Activated T-cell treated with anti-CD3 and anti-CD28 coated beads for 48 hours (primary cell): ENCODE measurements at places on chromosomes 3 and 15.
A peak's percentile ranks its signal among the peaks of the same experiment; 100 is the strongest.

DNA sequence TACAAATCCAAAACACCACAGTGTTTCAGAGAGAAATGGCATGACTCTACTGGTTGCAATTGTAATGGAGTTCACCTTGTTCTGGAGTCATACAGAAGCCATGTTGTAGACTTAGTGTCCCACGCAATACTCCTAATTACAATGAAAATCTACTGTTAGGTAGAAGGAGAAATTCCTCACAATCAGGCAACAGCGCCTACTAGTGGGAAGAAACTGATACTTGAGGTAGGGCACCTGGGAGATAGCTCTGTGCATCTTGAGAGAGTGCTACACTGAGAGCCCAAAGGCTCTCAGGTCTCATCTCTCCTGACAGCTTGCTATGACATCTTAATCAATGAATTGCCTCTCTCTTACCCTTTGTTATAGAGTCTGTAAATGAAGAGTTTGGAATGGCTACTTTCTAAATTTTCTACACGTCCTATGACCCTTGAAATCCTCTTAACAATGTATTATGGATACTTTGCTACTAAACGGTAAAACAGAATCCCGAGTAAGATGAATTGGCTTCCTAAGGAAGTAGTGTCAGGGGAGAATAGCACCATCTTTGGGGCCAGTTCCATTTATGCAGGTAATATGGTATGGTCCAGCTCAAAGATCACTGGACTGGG, 422.7 kb upstream of the TPRG1 start:
- peak; percentile 29 for DNase-seq

DNA sequence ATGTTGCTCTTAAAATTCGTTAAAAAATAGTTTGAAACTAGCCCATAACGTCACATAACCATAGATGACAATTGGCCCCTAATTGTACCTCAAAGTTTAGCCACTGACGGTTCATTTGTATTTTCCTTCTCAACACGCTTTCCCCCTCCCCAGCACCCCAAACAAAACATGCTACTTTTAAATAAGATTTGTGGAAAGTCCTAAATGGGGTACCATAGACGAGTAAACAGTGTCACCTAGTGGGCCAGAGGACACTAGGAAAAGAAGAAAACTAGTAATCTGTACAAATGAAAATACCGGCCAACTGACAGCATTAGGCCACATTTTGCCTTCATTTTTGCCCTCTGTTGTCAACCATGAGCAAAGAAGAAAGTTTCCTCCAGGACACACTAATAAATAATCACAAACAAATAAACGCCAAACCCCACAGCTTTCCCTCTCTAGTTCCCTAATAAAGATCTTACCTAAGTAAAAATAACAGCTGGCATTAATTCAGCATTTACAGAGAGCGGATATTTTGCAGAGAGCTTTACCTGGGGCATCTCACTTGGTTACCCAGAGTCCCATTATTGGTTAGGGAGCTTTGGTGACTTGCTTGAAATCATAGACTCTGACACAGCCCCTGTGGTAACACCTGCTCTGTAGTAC, 175.1 kb upstream of the ATP11B start:
- no peak for DNase-seq

GRCh38 chr3:81758275-81758674, 3.2 kb downstream of the GBE1 start:
- DNase-seq = no peak

GRCh38 chr3:183252973-183253527, at the start of gene B3GNT5:
B3GNT5 (plus strand) TSS chr3:183253253; CDS start chr3:183269799, 16,546 bp downstream.
- peak; percentile 44 for DNase-seq

DNA sequence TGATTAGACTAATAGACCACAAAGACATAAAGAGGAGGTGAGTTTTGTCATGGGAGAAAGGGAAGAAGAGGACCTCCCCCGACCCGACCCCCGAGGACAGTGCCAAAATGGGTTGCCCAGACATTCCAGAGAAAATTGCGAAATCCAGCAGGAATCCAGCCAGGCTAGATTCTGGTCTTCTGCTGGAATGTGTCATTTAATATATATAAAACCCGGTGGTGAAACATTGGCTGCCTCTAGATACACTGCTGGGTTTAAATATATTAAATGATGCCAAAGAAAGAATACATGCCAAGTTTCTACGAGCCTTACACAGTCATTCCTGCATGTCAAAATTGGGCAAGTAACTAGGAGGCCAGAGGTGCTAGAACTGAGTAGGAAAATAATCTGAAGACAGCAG, 45.3 kb upstream of the SPESP1 start:
- DNase-seq = no peak

GRCh38 chr3:72698154-72698917, 149.9 kb downstream of the SHQ1 start:
- no peak for DNase-seq

DNA sequence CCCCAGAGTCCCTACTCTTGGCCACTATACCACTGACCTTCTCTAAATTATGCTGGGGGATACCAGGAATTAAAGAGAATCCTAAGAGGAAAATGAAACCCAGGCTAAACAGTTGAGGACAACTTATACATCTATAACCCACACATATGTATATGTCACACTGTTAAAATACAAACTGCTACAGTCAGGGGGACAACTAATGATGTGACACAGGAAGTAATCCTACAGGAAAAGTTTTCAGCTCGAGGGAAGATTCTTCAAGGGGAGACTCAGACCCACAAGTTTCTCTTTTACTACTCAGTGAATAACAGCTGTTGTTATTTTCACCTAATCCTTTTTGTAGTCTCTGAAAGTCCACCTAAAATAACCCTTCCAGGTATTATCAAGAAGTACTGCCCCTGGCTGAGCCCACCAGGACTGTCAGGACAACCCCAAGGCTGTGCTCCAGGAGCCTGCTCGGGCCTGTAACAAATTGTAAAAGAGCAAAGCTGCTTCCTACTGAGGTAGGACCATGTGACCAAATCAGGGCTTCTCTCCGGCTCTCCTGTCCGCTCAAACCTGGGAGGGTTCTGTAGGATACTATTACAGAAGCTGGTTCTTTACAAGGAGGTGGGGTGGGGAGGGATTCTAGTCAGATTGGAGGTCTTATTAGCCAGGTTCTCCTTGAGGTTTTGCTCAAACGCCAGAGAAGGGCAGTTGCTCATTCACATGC, 91.6 kb downstream of the SRGAP3 start:
- no peak for DNase-seq

- DNase-seq = no peak
Measured at GRCh38 chr3:187987187-187987586, 166.8 kb upstream of the LPP start.

GRCh38 chr3:158649791-158650190, 5.5 kb downstream of the GFM1 start:
- DNase-seq = no peak

DNA sequence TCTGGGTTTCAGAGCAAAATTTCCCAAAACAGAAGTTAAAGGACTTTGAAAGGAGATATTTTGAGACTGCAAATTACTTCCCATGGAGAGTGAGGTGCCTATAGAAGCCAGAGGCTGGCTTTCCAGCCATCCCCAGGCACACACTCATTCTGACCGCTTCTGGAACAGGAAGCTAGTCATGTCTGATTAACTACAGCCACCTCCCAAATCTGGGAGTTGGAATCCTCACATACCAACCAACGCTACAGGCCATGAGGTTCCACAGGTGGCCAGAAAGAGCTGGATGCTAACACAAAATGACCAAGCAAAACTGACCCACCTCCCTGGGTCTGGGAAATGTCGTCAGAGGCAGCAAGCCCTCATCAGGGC, 87.2 kb downstream of the SNRK start:
- DNase-seq = no peak

- DNase-seq = no peak
Measured at GRCh38 chr15:66646799-66647198, 55.2 kb upstream of the SMAD6 start.

DNA sequence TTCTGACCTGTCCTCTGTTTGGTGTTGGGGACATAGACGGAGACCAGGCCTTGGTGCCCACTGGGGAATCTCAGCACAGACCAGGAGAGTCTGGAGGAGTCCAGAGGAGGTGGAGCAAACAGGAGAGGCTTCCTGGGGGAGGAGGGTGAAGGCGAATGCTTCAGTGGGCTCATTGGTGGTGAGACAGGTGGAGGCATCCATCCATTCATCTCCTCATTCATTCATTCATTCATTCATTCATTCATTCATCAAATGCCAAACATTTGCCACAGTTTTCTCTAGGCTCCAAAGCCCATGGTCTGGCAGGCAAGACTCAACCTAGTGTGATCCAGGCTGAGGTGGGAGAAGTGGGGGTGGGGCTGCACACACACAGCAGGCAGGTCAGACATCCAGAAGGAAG, 7.9 kb upstream of the LINGO1 start:
- DNase-seq = no peak

DNA sequence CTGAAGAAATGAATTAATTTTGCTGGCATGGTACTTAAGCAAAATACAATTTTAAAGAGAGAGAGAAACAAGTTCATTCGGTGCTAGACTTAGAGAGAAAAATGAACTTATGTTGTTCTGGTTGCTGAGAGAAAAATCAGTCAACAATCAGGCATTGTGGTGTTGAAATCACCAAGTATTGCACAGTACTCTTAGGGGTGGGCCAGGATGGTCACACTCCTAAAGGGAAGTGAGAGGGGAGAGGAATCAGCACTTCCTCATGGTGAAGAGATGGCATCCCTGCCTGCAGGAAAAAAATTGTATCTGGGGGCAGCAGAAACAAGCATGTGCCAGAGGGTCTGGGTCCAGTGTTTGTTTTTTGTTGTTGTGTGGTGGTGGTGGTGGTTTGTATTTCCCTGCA, 7.0 kb upstream of the DMXL2 start:
- DNase-seq = no peak

GRCh38 chr3:47378869-47379268, 2.0 kb upstream of the PTPN23 start:
- no peak for DNase-seq

- no peak for DNase-seq
Measured at GRCh38 chr15:62802612-62803011, 239.9 kb upstream of the TPM1 start.

- DNase-seq = no peak
Measured at GRCh38 chr15:83435202-83435601, 11.9 kb upstream of the SH3GL3 start.

GRCh38 chr3:18880691-18881090, 267.6 kb upstream of the KCNH8 start:
- no peak for DNase-seq

GRCh38 chr3:40524222-40524567, 565 bp upstream of the ZNF621 start:
- no peak for DNase-seq

DNA sequence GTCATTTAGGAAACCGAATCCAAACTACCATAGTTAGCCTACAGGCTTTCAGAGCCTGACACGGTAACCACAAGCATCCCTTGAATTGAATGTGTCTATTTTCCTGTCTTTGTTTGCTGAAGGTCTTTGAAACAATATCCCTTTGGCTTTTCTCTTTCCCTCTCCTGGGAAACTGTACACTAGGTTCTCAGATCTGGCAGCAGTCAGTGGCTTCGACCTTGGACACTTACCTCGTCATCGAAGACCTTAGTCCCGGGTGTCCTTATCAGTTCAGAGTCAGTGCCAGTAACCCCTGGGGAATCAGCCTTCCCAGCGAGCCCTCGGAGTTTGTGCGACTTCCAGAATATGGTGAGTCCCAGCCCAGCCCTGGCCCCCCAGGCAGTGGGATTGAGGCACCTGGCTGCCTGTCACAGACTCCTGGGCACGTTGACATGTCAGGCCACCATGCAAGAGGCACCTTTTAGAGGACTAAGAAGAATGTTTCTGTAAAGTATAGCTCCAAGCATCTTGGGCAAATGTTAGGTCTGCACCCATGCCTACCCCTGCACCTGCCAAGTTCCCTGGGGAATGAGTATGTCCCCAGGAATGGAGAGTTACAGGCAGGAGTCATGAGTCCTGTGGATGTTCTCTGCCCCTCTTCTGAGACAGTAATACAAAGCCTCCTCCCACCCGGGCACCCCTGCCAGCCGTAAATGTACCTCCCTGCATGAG, 30.4 kb upstream of the UMPS start:
- DNase-seq = no peak

- no peak for DNase-seq
Measured at GRCh38 chr3:71392251-71392650, 191.3 kb downstream of the FOXP1 start.

DNA sequence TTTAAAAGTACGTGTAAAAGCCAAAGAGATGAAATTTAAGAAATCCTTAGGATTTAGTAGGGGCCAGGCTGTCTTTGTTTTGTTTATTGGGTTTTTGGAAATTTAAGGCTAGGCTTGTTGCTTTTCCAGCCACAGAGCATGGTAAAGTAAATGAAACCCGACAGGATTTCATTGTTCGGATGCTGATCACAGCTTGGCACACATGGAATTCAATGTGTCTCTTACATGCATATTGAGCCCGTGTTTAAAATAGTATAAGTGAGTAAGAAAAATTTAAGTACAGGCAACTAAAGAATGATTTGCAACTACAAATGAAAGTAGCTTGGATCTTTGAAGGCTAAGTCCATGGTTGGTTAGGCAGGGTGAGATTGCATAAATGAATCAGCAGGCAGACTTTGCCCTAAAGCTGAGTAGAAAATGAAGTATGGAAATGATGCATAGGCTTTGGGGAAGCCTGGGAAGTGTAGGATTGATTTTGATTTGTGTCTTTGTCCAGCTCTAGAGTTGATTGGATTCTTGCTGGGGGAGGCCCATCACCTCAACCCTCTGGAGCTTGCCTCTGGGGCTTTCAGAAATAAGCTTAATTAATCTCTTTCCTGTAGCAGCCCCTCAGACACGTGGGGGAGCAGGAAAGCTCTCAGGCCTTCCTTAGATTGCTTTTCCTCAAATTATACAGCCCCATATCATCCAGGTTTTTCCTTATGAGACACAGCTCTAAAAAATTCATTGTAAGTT, 68.2 kb upstream of the ADAMTSL3 start:
- DNase-seq = no peak

DNA sequence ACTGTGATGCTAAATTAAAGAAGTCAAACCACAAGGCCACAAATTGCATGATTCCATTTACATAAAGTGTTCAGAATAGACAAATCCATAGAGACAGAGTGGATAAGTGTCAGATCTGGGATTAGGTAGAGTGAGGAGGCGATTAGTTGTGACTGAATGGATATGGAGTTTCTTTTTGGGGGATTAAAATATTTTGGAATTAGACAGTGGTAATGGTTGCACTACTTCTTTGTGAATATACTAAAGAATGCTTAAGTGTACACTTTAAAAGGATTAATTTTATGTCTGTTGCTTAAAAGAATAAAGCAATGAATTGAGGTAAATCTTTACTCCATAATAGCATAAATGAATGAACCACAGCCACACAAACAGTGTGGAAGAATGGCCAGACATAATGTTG, 175.5 kb upstream of the CADM2 start:
- no peak for DNase-seq

DNA sequence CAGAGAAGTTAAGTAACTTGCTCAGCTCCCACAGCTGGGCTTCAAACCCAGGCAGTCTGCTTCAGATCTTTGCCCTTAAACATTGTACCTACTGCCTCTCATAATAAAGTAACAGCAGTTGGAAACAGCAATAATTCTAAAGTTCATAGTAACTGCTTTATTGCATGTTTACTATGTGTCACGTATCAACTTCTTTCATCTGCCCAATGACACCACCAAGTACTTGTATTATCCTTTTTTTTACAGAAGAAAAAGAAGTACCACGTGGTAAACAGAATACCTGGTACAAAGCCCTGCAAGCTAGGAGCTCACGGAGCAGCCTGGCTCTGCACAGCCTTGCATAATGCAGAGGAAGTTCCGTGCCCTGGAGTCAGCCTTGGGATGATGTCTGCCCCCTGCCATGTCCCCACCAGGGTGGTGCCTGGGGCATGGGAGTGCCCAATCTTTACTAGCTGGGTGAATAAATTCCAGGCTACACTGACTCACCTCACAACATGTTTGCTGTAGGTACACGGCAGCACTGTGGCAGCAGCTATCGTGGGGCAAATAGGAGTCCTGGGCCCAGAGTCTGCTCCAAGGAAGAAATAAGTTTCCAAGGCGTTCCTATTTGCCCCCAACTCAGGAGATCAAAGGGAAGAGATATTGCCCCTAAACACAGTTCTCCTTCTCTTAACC, 77.2 kb downstream of the LDHAL6B start:
- DNase-seq = no peak
